ENCODE measurements at places on chromosomes 3 and 15.

GRCh38 chr3:57062101-57062631 lies 1.7 kb downstream of the SPATA12 start:
- DNase-seq = no peak

DNA sequence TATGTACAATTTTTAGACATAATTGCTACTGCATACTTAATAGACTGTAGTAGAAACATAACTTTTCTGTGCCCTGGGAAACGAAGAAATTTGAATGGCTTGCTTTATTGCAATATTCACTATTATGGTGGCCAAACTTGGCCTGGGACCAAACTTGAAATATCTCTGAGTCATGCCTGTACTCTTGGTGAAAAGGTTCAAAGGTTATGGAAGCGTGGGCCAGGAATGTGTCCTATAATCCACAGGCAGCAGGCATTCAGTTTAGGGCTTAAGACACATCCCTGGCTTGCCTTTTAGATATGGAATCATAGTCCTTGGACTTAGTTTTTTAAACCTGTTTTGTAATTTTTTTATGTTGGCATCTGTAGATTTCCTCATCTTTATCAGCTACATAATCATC lies 124.3 kb downstream of the LRIG1 start:
- no peak for DNase-seq

DNA sequence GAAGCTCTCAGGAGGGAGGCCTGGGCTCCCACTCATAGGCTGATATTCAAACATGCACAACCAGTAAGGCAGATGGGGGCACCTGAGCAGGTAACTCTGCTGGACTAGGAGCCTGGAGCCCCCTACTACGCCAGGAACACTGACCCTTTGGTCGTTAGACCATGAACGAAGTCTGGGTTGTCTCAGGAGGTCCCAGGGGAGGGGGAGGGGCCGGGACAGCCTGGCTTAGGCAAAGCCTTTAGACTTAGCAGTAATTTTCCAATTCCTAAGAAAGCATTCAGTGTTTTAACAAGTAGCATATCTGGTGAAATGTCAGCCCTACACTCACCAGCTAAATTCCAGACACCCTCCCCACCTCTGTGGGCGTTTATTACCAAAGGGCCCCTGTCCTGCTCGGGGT lies 67.4 kb upstream of the ST8SIA2 start:
- no peak for DNase-seq

GRCh38 chr3:18217507-18218174 lies 207.5 kb downstream of the SATB1 start:
- DNase-seq = no peak

GRCh38 chr3:56916716-56917360 lies 115.1 kb upstream of the ARHGEF3 start:
- peak; percentile 30 for DNase-seq

- no peak for DNase-seq
Observed at GRCh38 chr15:94930960-94931359, 699.6 kb downstream of the MCTP2 start.

- DNase-seq = no peak
Observed at GRCh38 chr3:172564499-172564898, 41.3 kb upstream of the TNFSF10 start.

DNA sequence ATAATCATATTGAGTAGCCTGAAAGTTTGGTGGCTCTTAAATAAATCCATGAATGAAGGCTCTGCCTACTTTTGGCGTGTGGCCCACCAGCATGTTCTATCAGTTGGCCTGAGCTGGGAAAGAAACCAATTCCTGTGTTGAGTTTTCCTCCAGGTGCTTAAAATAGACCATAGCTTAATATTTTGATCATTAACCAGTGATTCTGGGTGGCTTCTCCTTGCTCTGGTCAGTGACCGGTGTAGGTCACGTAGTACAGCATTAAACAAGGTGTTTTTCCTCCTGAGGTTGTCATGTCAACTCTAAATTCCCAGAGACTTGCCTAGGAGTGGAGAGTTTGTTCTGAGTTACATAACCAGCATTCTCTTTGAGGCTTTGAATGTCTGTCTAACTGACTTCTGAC lies 1.3 kb downstream of the HHLA2 start:
- no peak for DNase-seq

DNA sequence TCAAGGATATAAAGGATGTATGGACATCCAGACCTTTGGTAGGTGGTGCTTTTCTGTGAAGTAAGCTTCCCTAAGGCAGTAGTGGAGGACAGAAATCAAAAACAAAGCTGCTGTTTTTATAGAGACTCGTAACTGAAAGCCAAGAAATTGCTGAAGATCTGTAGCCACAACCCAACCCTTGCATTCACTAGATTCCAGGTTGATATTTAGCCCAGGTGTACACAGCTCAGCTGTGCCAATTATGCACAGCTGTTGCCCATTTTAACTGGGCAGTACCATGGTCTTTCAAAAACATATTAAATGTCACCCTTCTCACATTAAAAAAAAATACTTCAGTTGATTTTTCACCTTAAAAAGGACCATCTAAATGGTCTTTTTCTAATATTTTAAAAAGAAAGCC lies 75.8 kb downstream of the CNTN3 start:
- DNase-seq = no peak

- DNase-seq = no peak
Observed at GRCh38 chr3:158709666-158710083, 22.6 kb downstream of the RARRES1 start.

All from T-helper 2 cell treated with Interferon-gamma antibody and Interleukin-4, amounts not matched to agents 5 μg/mL and 100 μg/mL, for 36 hours (primary cell).